Brain microvascular endothelial cell (primary cell): ENCODE measurements at places on chromosomes 2 and 18.

GRCh38 chr2:86015699-86016098, 90.0 kb downstream of the POLR1A start:
- no peak for DNase-seq

DNA sequence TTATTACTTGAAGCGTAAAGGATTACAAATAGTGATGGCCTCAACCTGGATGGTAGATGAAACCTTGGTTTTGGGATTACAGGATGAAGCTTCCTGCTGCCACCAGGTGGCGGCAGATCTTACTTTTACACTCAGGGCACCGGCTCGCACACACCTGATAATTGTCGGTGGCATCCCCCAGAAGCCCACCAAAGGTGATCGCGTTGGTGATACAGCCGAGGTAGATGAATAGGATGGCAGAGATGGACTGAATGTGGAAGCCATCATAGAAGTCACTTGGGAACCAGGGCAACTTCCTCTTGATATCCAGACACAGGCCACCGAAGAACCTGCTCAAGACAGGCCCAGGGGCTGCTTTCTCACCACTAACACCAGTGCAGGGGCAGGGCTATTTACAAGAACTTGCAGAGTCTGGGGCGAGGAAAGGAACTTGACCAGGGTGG, 51.8 kb downstream of the MTHFD2 start:
- DNase-seq: no peak

GRCh38 chr2:20578895-20579825, 71.7 kb downstream of the HS1BP3 start:
- peak; percentile 99 for DNase-seq

- DNase-seq: no peak
Observed at GRCh38 chr2:177886824-177887223, 185.8 kb downstream of the PDE11A start.

DNA sequence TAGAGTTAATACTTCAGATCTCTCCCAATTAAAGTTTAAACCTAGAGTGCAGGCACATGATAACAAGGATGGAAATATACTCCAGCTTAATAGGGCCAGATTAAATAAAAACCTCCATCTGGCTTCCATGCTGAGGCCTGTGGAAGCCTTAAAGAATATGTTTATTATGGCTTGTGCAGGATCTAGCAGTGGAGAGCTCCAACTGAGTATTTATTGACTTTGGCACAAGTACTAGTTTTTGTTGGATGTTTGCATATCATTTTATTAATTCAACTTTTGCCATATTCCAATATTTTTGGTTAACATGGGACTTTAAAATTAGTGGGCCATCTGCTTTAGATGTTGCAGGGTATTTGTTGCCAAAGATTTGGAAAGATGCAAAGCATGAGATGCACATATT, 860.4 kb upstream of the SOX11 start:
- DNase-seq: no peak

GRCh38 chr2:186912979-186913378, 64.0 kb upstream of the ZSWIM2 start:
- no peak for DNase-seq

GRCh38 chr2:177818412-177818811, 254.2 kb downstream of the PDE11A start:
- no peak for DNase-seq

- peak; percentile 67 for DNase-seq
Observed at GRCh38 chr2:32946314-32947075, at the start of gene LTBP1. Gene LTBP1, plus strand, starts transcription at chr2:32946953. Its CDS starts 372 bp downstream, at chr2:32947325.

GRCh38 chr2:11543337-11544216, 9.7 kb downstream of the GREB1 start:
- no peak for DNase-seq

- DNase-seq: no peak
Observed at GRCh38 chr18:9330419-9330818, 4.2 kb upstream of the TWSG1 start.

GRCh38 chr2:198440833-198441232, 636.4 kb downstream of the PLCL1 start:
- no peak for DNase-seq

DNA sequence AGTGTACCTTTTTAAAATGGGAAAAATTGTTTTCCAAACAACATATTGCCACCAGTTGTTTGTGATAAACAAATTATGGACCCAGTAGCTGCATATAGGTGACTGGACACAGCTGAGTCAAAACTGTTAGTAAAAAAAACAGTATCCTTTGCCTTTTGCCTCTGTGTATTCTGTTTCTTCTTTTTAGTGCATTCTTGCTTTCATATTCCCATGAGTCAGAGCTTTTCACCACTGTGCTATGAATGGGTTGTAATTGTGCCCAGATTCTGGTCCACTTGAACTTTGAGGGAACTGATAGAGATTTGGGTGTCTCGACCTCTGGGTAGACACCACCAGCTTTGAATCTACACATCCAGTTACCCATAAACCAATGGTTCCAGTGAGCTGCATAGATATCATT, 1441.9 kb upstream of the ZEB2 start:
- DNase-seq: peak; percentile 34

DNA sequence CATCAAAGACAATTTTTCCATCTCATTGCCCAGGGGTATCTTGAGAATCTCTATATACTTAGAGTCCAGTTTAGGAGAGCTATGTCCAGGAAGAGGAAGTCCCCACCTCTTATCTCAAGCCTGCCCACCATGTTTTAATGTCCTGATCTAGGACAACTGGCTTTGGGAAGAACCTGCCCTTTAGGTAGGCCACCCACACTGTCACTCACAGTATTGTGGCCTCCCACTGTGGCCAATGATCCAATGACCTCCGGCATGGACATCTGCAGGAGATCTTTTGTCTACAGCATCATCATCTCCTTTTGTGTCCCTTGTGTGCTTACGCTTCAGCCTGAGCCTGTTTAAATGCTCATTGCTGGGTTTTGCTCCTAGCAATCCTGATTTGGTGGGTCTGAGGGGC, 77.4 kb downstream of the SLC4A3 start:
- DNase-seq: no peak

DNA sequence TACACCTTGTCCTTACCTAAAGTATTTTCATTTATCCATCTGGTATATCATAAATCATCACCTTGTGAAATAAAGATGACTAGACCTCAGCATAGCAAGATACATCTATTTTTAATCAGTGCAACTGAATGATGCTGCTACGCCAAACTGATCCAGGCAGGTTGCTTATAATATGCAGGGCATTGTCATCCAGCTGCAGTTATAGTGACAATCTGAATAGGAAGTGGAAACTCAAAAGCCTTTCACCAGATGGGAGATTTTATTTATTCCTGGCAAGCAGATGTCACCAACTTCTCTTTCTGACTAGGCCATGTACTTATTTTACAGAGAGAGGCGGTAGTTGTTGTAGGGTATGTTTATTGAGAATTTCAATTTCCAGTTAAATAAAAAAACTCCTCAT, 747.3 kb downstream of the ADCYAP1 start:
- no peak for DNase-seq

GRCh38 chr2:21427606-21428005, 303.8 kb downstream of the TDRD15 start:
- no peak for DNase-seq

DNA sequence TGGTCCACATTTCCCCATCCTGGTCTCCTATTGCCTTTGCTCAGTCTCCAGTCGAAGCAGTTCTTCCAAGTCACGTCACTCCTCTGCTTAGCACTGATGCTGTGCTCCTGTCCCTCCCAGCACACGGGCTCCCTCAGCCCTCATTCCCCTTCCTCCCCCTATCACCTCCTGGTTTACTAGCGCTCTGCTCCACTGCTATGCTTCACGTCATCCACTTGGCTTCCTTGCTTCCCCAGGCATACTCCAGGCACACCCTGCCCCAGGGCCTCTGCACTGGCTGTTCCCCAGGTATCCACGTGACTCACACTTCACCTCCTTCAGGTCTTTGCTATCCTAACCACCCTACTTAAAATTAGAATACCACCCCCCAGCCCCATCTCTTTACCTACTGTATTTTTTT, 269.3 kb downstream of the GLI2 start:
- DNase-seq: no peak

GRCh38 chr2:160257743-160258491, 57.8 kb upstream of the ITGB6 start:
- DNase-seq: no peak

- DNase-seq: peak; percentile 65
Observed at GRCh38 chr18:60277855-60278480, 94.6 kb downstream of the MC4R start.

- DNase-seq: no peak
Observed at GRCh38 chr2:239025951-239026461, 178.1 kb downstream of the TWIST2 start.

GRCh38 chr18:48835119-48835518, 115.6 kb downstream of the SMAD7 start:
- DNase-seq: no peak

DNA sequence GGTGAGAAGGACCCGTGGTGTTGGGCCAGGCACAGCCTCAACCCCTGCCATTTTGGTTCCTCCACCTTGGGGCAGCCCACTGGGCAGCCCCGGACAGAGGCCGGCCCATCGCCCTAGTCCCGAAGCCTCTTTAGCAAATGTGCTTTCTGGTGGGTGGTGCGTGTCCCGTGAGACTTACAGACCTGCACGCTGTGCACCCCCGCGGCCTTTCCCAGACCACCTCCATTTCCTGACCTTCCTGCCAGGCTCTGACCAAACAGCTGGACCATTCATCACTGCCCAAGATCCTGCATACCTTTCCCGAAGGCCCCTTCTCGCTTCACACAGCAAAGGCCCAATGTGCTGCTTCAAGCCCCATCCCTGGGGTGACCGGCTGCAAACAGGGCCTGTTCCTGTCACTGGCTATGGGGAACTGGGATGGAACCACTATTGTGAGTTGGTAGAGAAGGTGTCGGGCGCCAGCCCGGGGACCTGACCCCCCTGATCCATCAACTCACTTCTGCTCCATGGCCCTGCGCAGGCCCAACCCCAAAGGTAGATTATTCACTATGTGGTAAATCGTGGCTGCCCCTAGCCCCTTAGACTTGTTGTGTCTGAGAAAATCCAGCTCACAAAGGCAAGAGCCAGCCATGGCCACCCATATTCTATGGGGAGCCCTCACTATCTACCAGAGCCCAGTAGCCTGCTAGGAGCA, 341.0 kb downstream of the EIPR1 start:
- DNase-seq: no peak

- no peak for DNase-seq
Observed at GRCh38 chr18:65988972-65989371, 238.2 kb downstream of the CDH7 start.

- DNase-seq: no peak
Observed at GRCh38 chr2:66566726-66567399, 131.9 kb downstream of the MEIS1 start.

DNA sequence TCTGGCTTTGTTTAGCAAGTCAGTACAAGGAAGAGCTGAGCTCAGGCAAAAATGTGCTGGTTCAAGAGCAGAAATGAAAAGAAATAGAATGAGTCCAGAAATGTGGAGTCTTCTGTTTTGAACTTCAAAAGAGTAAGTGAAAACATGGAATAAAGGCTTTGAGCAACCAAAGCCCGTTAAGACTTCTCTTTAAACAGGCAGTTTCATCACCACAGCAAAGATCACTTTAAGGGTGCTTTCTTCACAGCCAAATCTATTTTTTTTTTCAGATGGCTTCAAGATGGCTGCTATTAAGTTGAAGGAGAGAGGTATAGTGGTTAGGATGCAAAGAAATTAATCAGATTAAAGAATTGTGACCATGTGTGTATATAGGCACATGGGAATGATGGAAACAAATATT, 2.0 kb upstream of the CHRNA1 start:
- DNase-seq: no peak

- no peak for DNase-seq
Observed at GRCh38 chr18:65753520-65753919, 2.7 kb downstream of the CDH7 start.

DNA sequence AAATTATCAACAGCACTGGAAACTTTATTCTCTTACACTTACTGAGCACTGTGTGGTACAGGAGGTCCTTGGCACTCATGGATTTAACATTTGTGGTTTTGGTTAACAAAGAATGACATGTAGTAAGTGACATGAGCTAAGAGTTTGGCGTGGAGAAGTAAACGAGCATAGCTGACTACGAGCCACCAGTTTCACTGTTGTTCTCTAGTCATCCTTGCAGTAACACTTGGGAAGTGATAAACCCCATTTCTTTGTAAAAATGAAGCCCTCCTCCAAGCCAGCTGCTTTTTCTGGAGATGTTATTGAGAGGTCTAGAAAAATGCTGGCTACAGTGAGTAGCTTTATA, 32.7 kb downstream of the QPCT start:
- DNase-seq: no peak

DNA sequence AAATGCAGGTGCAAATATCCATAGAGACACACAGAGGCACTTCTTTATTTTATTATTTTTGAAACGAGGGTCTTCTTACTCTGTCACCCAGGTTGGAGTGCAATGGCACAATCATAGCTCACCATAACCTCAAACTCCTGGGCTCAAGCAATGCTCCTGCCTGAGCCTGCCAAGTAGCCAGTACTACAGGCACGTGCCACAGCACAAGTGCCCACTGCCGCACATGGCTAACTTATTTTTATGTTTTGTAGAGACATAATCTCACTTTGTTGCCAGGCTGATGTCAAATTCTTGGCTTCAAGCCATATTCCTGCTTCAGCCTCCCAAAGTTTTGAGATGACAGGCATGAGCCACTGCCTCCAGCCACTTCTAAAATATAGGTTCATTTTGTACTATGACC, 537.6 kb downstream of the THSD7B start:
- no peak for DNase-seq

DNA sequence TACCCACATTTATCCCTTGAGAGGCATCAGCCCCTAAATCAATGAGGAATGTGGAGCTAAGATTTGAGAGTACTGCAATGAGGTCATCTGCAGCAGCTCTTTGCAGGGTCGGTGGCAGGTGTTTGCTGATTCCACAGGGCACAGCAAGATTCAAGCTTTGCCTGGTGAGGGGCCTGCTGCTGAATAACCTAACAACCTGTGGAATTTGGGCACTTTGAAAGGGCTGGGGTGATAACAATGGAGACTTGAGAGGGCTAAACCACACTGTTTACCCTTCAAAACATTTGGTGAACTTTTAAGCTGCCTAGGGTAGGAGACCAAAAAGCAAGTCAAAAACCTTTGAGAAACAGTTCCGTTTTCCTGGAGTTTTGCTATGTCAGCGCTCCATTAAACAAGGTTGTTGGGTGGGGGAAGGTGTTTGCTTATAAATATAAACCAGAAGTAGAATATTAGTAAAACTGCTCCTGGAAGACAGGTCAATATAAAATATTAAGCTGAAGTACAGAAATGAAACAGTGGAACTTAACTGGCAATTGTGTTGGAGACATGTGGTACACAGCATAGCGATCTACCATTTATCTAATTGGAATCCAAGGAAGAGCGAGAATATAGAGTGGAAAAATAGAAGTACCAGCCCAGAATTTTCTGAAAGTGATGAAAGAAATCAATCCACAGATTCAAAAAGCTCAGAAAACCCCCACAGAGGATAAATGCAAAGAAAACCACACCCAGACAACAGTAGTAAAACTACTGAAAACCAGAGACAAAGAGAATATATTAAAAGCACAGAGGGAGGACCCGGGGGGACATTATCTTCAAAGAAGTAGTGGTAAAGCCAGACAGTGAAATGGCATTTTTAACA, 15.7 kb downstream of the COPS8 start:
- no peak for DNase-seq
